ENCODE measurements at places on chromosomes 5 and 9.

DNA sequence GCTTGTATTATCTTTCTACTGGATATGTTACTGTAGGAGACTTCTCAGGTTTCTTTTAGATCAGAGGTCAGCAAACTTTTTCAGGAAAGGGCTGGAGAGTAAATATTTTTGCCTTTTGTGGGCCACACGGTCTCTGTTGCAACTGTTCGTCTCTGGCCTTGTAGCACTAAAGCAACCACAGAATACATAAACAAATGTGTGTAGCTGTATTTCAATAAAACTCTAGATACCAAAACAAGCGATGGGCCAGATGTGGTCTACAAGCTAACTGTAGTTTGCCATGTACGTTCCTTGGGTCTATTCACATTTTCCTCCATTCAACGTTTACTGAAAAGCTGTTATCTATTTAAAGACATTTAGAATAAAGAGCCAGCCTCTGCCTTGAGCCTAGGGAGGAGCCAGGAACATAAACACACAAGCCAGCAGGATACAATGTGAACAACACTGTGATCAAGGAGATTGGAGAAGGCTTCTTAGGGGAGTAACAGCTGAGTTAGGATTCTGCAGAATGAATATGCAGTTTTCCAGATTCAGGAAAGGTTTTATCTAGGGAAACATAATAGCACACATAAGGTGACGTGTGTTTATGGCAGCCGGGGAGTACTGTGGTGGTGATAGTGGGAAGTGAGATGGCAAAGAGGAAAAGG, 33.0 kb upstream of the HOMER1 start:
- no peak for DNase-seq

DNA sequence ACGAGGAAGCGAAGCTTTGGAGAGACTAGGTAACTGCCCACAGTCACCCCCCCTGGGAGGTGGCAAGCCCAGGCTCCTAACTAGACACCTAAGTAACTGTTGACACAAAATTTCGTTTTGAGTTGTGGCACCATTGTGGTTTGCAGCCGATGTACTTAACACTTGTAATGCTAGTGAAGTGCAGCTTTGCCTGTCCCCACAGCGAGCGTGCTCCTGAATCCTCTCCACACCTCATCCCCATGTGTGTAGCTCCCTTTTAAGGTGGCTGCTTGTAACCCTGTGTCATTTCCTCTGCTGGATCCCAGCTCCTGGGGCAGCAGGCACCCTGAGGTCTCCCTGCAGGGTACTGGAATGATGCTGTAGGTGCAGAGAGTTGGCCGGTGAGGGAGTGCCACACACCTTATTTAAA, 114.9 kb downstream of the TRIO start:
- no peak for DNase-seq

- no peak for DNase-seq
Observed at GRCh38 chr9:77847059-77847499, 184.5 kb downstream of the GNAQ start.

DNA sequence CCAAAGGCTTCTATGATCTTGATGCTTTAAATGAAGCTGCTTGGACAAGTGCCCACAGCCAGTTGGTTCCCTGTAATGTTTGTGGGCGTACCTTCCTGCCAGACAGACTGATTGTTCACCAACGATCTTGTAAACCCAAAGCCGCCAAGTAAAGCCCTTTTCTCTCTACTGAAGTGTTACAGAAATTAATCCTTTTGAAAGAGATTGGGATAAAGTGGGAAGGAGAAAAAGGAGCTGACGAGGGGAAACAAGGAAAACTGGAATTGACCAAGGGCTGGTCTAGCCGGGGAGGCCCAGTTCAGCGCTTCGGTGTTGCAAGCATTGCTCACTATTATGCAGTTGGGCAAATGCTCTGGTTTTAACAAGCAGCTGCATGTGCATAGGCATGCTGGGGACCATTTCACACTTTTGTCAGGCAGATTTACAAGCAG, 53.2 kb downstream of the ZNF474 start:
- no peak for DNase-seq

DNA sequence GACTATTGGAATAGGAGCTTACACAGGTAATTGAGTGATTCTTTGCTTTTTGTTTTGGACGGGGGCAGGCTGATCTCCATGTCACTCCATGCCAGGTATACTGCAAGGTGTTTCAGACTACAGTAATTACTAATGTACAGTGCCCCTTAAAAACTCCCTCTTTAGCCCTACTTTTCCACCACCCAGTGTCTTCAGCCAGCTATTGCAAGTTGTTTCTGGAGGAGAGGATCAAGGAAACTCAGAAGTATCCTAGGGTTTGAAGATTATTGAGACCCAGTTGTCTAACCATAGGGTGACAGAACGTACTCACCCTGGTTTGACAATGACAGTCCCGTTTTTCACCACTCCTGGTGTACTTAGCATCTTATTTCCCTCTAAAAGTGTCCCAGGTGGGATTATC, 13.4 kb downstream of the CFAP95 start:
- DNase-seq, result no peak

- no peak for DNase-seq
Observed at GRCh38 chr5:173778784-173779304, 109.3 kb upstream of the CPEB4 start.

- DNase-seq, result no peak
Observed at GRCh38 chr5:81269751-81270393, 31.5 kb upstream of the ZCCHC9 start.

DNA sequence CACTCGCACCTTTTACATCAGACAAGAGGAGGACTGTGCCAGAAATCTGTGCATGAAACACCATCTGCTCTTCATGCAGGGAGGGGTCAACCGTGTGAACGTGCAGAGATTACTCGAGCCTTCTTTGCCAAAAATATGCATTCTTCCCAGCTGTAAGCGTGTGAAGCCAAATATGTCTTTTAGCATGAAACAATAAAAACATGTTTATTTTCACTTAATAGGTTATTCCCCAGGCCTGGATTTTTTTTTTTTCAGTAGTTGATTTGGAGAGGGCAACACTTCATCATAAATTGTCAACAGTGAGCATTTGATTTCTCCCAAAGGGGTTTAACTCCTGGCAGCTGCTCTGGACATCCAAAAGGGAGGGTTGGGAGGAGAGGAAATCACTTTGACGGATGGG, 23.8 kb downstream of the PLAC8L1 start:
- DNase-seq, result no peak

DNA sequence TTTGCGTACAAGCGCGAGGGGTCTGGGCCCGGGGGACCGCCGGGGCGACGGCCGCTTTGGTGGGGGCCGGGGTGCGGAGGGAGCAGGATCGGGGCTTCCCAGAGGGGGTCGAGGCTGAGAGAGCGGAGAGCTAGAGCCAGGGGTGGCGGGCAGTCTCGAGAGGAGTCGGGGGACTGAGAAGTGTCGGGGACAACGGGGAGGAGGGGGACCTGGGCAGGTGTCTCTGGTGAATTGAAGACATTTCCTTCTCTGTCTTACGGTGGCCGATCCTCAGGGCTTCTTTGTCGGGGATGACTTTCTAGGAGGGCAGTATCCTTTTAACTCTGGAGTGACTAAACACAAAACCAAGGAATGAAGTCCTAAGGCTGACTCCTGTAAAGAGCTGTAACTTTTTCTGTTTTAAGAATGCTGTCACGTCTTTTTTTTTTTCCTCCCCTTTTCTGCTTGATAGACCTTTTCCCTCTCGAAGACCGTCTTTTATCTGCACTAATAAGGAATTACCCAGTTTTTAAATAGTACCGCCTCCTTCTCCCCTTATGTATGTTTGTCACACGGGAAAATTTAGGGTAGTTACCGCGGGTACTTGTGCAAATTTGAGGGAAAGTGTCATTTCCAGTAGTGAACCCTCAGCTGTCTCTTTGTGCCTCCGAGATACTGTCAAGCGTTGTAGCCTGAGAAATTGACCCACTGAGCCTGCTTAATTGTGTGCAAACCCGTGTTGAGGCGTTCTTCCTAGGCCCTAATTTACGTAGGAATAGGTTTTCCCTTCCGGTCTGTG, 822 bp downstream of the DENND4C start:
- no peak for DNase-seq

All from stimulated activated CD8-positive, alpha-beta memory T cell treated with anti-CD3 and anti-CD28 coated beads, Interleukin-4, amount 100 ng/mL, for 24 hours (primary cell).